ENCODE measurements at places on chromosomes 4 and X. TPM values are rescaled to one million over a fixed set of nuclear protein-coding genes. Genes with fewer than 3 reads are reported as not detected.
A peak's percentile ranks its signal among the peaks of the same experiment; 100 is the strongest.

- DNase-seq: no peak
- H3K27ac ChIP-seq: peak overlapping the region; percentile 56
- H3K27me3 ChIP-seq: no peaks in the 10 kb centered on the region
- H3K36me3 ChIP-seq: no peaks in the 10 kb centered on the region
Measured at GRCh38 chr4:30724247-30724646, 4.1 kb downstream of the PCDH7 start.

- no peak overlapping the region for H3K4me3 ChIP-seq
- peak; percentile 52 for DNase-seq
- H3K36me3 ChIP-seq: no peaks in the 10 kb centered on the region
- no peak overlapping the region for H3K27ac ChIP-seq
Measured at GRCh38 chr4:1244081-1244977, 4.6 kb downstream of the CTBP1 start.

DNA sequence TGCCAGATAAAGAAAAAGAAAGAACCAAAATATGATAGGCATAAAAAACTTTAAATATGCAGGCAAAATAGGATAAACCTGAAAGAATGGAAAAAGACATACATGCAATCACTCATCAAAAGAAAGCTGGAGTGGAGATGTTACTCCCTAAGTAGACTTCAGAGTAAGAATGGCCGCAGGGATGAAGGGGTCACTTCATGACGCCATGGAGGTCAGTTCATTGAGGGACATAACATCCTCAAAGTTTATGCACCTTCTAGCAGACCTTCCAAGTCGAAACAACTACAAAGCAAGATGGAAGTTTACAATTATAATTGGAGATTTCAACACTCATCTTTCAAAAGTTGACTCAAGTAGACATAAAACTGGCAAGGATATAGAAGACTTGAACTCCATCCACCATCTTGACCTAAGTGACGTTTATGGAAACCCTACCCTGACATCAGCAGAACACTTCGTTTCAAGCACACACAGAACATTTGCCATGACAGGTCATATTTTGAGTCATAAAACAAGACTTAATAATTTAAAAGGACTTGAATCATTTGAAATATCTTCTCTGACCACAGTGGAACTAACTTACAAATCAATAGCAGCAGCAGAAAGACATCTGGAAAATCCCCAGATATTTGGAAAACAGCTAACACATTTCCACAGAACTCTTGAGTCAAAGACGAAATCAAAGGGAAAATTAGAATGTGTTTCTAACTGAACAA is 106.0 kb upstream of the LRPAP1 start:
- H3K27ac ChIP-seq: peak overlapping the region; percentile 83
- H3K36me3 ChIP-seq: no peaks in the 10 kb centered on the region
- DNase-seq: peak; percentile 70
- H3K4me1 ChIP-seq: peaks cover 6% of the 10 kb centered on the region
- no peaks in the 10 kb centered on the region for H3K27me3 ChIP-seq
- H3K4me3 ChIP-seq: no peak overlapping the region

- no peaks in the 10 kb centered on the region for H3K36me3 ChIP-seq
- H3K27me3 ChIP-seq: no peaks in the 10 kb centered on the region
- peak overlapping the region; percentile 96 for H3K27ac ChIP-seq
- H3K4me3 ChIP-seq: no peak overlapping the region
- H3K4me1 ChIP-seq: peaks cover 10% of the 10 kb centered on the region
Measured at GRCh38 chr4:7842384-7843279, 97.0 kb downstream of the AFAP1 start.

DNA sequence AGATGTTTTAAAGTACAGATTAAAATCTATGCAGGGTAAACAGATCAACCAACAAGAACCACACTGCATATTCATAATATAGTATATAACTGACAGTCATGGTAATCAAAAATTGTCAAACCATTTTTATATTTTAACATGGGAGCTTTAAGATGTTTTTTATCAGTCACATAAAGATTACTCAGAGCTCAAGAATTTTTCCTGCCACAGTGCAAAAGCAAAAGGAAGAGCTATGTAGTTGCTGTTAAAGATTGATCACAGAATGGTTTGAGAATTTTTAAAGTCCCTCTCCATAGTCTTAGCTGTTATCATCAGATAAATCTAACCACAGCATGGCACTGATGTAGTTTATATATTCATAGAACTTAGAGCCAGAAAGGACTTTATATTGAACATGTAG is 8.5 kb downstream of the RAB9B start:
- no peaks in the 10 kb centered on the region for H3K36me3 ChIP-seq
- H3K27ac ChIP-seq: no peak overlapping the region
- no peaks in the 10 kb centered on the region for H3K27me3 ChIP-seq
- H3K4me1 ChIP-seq: no peaks in the 10 kb centered on the region
- no peak for DNase-seq

DNA sequence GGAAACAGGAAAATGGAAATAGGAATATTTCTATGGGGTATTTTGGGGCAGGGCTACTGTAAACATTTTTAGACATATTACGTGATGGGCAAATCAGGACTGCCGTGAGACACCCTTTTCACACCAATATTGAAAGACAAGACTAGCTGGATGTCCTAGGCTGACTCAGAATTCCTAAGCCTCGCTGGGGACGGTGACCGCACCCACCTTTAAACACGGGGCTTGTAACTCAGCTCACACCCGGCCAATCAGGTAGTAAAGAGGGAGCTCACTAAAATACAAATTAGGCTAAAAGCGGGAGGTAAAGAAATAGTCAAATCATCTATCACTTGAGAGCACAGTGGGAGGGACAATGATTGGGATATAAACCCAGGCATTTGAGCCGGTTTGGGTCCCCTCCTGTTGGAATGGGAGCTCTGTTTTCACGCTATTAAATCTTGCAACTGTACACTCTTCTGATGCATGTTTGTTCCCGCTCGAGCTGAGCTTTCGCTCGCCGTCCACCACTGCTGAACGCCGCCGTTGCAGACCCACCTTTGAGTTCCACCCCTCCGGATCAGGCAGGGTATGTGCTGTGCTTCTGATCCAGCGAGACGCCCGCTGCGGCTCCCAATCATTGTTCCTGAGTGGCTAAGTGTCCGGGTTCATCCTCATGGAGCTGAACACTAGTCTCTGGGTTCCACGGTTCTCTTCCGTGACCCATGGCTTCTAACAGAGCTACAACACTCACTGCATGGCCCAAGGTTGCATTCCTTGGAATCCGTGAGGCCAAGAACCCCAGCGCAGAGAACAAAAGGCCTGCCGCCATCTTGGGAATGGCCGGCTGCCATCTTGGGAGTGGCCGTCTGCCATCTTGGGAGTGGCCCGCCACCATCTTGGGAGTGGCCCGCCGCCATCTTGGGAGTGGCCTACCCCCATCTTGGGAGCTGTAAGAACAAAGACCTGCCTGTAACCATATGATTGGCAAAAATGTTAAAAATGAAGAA is 152.6 kb downstream of the CRLF2 start:
- no peak overlapping the region for H3K27ac ChIP-seq
- no peak for DNase-seq
- no peaks in the 10 kb centered on the region for H3K27me3 ChIP-seq
- no peak overlapping the region for H3K4me3 ChIP-seq
- no peaks in the 10 kb centered on the region for H3K4me1 ChIP-seq
- no peaks in the 10 kb centered on the region for H3K36me3 ChIP-seq

DNA sequence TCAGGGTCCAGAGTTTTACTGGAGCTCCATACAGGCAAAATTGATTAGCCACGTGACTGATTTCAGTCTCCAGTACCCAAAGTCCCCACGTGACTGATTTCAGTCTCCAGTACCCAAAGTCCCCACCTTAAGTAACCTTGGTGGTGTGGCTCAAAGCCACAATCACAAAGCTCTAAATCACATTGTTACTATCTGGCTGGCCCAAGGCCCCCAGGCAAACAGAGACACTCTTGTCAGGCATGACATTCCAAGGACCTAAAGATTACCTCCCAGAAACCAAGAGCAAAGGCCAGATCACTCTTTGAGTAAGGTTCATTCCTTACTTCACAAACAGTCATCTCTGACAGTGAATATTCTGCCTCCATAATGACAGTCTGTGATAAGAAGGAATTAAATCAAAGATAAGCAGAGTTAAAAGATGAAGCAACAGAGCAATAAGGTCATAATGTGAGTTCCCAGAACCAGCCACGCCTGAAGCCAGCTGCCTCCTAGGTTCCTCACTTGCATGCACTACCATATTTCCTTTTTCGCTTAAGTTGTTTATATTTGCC is 78.5 kb downstream of the ANXA3 start:
- H3K27me3 ChIP-seq: no peaks in the 10 kb centered on the region
- H3K27ac ChIP-seq: no peak overlapping the region
- no peaks in the 10 kb centered on the region for H3K36me3 ChIP-seq
- H3K4me1 ChIP-seq: no peaks in the 10 kb centered on the region
- no peak overlapping the region for H3K4me3 ChIP-seq

DNA sequence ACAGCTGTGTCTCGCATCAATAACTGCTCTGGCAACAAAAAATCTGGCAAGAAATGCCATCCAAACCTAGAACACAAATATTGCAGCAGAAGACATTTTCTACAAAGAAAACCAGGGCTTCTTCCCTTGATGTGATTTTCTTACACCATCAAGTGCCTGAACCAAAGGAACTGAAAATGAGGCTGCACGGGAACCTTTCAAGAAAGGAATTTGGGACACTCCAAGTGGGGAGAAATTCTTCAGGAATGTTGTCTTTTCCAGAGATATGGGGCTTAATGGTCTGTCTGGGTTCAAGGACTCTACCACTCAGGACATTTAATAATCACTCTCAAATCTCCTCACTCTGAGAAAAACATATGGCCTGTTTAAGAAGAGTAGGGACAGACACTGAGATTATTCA is 57.6 kb downstream of the PRDM5 start:
- H3K36me3 ChIP-seq: no peaks in the 10 kb centered on the region
- no peak overlapping the region for H3K4me3 ChIP-seq
- no peaks in the 10 kb centered on the region for H3K27me3 ChIP-seq

DNA sequence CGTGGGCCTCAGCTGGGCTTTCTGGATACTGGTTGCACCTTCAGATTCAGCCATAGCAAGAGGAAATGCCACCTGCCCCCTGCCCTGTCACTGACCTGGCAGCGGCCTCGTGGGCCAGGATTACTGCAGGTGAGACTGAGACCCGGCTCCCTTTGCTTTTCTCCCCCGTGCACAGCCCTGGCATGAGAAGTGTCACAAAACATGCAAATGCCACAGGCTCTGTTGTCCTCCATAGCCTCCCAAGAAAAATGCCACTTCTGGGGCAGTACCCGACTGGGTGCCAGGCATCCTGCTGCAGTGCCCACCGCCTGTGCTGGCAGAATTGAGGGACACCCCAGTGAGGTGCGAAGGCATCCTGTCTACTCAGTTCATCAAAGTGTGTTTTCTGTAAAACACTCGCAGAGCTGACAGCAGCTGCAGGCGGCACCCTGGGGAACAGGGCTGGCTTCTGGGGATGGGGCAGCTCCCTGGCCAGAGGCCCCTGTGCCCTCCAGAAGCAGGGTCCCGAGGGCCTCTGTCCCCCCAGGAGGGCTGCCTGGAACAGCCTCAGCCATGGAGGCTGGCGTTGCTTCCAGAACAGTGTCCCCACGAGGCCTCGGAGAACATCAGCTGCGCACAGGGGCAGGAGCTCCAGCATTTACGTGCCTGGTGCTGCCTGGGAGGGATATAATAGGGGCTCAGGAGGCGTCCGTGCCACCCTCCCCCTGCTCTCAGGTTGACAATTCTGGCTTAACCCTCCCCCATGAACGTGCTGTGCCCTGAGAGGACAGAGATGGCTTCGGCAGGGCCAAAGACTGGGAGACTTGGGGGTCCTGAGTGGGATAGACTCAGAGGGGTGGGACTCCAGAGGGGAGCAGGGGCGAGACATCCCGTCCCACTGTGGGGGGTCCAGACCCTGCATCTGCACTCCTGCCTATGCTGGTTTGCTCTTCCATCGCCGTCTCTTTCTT is 99.5 kb upstream of the NKX1-1 start:
- peak; percentile 7 for DNase-seq
- H3K27me3 ChIP-seq: no peaks in the 10 kb centered on the region
- H3K36me3 ChIP-seq: no peaks in the 10 kb centered on the region
- H3K27ac ChIP-seq: no peak overlapping the region
- no peaks in the 10 kb centered on the region for H3K4me1 ChIP-seq
- H3K4me3 ChIP-seq: no peak overlapping the region

GRCh38 chr4:132071815-132072214 is 1077.3 kb upstream of the PCDH10 start:
- H3K27ac ChIP-seq: no peak overlapping the region
- DNase-seq: no peak
- no peaks in the 10 kb centered on the region for H3K36me3 ChIP-seq

GRCh38 chr4:160716551-160716950 is 1447.2 kb downstream of the FSTL5 start:
- H3K27me3 ChIP-seq: no peaks in the 10 kb centered on the region
- no peaks in the 10 kb centered on the region for H3K4me1 ChIP-seq
- no peak overlapping the region for H3K27ac ChIP-seq
- no peak overlapping the region for H3K4me3 ChIP-seq

- no peaks in the 10 kb centered on the region for H3K36me3 ChIP-seq
- H3K27ac ChIP-seq: no peak overlapping the region
- no peaks in the 10 kb centered on the region for H3K27me3 ChIP-seq
- no peaks in the 10 kb centered on the region for H3K4me1 ChIP-seq
- no peak for DNase-seq
Measured at GRCh38 chrX:108132876-108133275, 41.3 kb downstream of the ATG4A start.

GRCh38 chr4:123824524-123824923 is 427.9 kb downstream of the SPRY1 start:
- no peaks in the 10 kb centered on the region for H3K4me1 ChIP-seq
- no peak overlapping the region for H3K4me3 ChIP-seq
- DNase-seq: no peak
- no peaks in the 10 kb centered on the region for H3K27me3 ChIP-seq
- H3K27ac ChIP-seq: no peak overlapping the region
- no peaks in the 10 kb centered on the region for H3K36me3 ChIP-seq

GRCh38 chr4:76208005-76208765 is 5.4 kb downstream of the SCARB2 start:
- H3K36me3 ChIP-seq: no peaks in the 10 kb centered on the region
- peaks cover 4% of the 10 kb centered on the region for H3K4me1 ChIP-seq
- peak overlapping the region; percentile 5 for H3K4me3 ChIP-seq

GRCh38 chrX:135275973-135276372 is 24.1 kb downstream of the ETDA start:
- H3K27me3 ChIP-seq: no peaks in the 10 kb centered on the region
- H3K4me1 ChIP-seq: no peaks in the 10 kb centered on the region
- no peaks in the 10 kb centered on the region for H3K36me3 ChIP-seq
- no peak overlapping the region for H3K4me3 ChIP-seq

DNA sequence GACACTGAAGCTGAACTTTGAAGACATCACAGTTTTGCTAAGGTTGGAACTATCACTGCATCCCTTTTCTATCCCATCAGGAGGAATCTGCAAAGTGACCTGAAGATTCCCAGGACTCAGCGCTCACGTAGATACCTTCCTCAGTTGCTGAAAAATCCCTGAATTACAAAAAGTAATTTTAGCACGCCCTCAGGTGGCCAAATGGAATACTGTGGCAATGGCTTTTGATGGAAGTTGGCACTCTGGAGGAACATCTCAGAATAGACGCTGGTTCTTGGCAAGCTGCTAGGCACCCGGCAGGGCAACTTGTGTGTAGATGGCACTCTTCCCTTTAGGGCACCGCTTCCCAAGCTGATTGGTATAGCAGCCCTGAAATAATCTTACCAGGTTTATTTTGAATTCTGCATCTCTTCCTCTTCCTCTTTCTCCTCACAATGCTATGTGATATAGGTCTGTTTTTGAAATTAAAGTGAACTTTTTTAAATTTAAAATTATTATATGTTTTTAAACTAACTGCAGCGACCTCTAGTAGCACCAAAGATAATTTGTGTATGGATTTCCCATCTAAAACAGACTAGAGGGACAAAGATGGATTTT is 16.3 kb upstream of the ESX1 start:
- H3K36me3 ChIP-seq: no peaks in the 10 kb centered on the region
- H3K4me3 ChIP-seq: no peak overlapping the region
- DNase-seq: peak; percentile 29

MYL5 gene
- total RNA-seq: 9.9 TPM

TGIF2LX gene
- total RNA-seq: not detected

IL1RAPL1 gene
- 6.2 TPM for total RNA-seq

TASL gene
- total RNA-seq: not detected

GABRA4 gene
- not detected for total RNA-seq

HMX1 gene
- total RNA-seq: 0.21 TPM

Measured in uterus (tissue), 4 donors.